Activated naive CD4-positive, alpha-beta T cell (primary cell): ENCODE measurements at places on chromosomes 16 and 17.

GRCh38 chr17:47982645-47983390, 11.9 kb downstream of the CDK5RAP3 start:
- no peak for DNase-seq

DNA sequence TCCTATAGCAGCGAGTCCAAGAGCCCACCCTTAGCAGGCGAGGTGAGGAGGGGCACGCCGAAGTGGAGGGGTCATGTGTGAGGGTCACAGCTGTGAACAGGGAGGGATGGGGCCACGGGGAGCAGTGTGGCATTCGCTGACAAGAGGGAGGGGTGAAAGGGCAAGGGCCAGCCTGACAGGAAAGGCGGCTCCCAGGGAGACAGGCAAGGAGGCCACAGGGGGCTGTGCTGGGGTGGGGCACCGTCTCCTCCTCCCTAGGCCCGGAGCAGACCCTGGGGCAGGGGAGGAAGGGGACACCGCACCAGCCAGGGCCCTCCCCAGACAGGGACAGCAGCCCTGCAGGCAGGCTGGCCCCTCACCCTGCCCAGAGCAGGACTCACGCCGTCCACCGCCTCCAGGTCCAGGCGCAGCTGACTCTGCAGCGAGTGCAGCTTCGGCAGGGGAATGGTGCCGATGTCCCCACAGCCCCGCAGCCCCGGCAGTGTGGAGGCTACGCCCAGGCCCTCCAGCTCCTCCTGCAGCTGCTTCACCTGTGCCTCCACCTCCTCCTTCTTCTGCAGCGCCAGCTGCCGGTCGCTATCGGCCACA, 15.1 kb downstream of the GNPTG start:
- no peak for DNase-seq

- DNase-seq = no peak
Observed at GRCh38 chr17:2418572-2418971, 17.7 kb upstream of the MNT start.

DNA sequence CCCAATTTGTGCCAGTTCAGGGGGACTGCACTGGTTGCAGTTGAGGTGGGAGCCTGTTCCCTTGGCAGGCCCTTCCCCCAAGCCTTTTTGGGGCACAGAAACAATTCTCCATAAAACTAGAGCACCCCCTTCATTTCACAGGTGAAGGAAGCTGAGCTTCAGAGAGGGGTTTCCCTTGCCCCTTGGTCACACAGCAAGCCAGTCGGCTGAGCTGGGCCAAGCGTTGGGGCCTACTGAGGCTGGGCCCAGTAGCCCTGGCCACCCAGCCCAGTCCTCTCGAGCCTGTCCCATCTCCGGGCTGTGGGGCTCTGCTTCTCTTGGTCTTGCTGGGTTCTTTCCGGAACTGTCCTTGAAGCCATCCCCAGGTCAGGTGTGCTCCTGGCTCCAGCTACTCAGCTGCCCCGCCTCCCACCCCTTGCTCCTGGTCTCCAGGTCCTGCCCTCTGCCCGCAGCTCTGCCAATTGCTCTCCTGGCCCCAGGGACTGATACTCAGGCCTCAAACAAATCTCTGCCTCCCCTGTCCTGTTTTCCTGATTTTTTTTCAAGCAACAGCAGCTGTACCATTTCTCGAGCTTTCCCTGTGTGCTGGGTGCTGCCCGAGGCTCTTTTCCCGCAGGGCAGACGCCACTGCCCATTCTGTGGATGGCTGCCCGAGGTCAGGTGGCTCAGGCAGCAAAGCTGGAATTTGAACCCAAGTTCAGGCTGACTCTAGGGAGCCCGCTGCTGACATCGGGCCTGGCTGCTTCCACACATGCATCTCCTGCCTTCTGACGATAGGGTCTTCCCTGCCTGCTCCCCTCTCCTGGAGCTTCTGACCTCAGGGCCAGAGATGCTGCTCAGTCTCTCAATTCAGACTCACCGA, 87.4 kb upstream of the NKD1 start:
- DNase-seq = no peak

- DNase-seq = no peak
Observed at GRCh38 chr16:69564845-69565670, 708 bp upstream of the NFAT5 start.

DNA sequence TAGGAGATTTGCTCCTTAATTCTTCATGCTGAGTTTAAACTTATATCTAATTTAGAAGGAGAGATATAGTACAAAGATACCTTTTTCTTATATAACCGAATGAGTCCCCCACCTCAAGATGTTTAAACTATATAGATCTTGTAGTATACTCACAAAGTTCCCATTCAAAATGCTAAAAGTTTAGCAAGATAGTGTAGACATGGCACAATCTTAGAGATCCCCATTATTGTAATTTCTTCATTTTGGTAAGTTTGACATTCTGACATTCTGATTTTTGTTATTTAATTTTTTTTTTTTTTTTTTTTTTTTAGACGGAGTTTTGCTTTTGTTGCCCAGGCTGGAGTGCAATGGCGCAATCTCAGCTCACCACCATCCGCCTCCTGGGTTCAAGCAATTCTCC, 22.8 kb downstream of the SNTB2 start:
- no peak for DNase-seq

DNA sequence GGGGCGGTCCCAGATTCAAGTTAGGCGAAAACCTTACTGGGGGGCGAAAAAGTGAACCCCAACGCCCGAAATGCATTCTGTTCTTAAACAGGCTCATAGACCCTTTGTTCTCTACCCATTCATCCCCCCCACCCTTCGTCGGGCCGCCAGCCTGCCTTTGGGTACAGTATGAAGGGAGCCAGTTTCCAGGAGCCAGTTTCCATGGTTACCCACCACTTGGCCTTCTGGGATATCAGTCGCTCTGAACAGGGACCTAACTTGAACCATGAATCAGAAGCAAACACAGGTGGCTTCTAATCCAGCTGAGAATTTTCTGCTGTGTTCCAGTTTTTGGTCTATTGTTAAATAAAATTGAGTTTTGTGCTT, 532 bp downstream of the DHX40 start:
- peak; percentile 26 for DNase-seq

GRCh38 chr17:72861811-72862210, 230.7 kb downstream of the SLC39A11 start:
- no peak for DNase-seq

DNA sequence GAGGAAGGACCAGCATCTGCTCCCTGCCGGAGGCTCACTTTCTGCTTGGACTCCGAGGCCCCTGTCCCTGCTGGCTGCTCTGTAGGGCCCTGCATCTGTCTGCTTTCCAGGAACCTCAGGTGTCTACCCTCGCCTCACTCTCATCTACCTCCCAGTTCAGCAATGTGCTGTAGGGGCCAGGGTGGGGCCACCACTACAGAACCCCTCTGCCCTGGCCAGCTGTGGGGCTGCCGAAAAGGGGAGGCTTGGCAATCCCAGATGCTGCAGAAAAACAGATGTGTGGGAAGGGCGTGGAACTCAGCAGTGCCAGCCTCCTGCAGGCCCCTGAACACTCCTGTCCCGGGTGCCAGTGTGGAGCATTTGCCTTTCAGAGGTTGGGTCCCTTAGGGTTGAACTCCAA, 80.1 kb upstream of the ZNF469 start:
- no peak for DNase-seq

GRCh38 chr16:66352304-66352703, 14.2 kb upstream of the CDH5 start:
- DNase-seq = no peak

- DNase-seq = no peak
Observed at GRCh38 chr17:5139458-5139732, 23.6 kb downstream of the USP6 start.

- DNase-seq = no peak
Observed at GRCh38 chr17:17411692-17412091, 65.1 kb upstream of the MED9 start.

GRCh38 chr16:29148131-29148691, 163.4 kb downstream of the LAT start:
- no peak for DNase-seq

DNA sequence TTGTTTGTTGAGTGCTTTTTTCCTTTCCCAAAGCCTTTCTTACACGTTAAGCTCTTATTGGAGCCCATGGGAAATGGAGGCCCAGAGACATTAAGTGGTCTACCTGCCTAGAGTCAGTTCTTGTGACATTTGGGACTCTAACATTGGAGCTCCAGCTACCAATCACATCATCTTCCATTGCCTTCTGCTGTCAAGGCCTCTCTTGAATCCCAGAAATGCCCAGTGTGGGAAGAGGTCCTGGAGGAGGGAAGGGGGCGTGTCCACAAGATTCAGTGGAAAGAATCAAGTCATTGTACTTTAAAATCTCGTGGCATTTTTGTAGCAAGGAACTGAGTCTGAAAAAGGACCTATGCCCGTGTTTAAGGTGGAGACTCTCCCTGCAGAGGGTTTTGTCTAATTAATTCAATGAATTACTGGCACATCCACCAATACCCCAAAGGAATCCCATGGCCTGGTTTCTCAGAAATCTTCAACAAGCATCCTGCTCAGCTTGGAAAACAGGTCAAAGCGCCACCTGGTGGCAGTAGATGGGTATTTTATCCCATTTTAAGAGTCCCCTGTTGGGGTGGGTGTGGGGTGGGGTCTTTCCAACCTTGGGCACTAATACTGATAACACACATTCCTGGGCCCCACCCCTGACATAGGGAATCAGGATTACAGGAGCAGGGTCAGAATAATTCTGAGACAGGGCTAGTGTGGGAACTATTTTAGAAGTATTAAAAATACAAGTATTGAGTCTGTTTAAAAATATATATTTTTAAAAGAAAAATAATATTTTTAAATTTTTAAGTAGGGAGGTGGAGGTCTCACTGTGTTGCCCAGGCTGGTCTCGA, 24.6 kb downstream of the GPT2 start:
- peak; percentile 8 for DNase-seq

DNA sequence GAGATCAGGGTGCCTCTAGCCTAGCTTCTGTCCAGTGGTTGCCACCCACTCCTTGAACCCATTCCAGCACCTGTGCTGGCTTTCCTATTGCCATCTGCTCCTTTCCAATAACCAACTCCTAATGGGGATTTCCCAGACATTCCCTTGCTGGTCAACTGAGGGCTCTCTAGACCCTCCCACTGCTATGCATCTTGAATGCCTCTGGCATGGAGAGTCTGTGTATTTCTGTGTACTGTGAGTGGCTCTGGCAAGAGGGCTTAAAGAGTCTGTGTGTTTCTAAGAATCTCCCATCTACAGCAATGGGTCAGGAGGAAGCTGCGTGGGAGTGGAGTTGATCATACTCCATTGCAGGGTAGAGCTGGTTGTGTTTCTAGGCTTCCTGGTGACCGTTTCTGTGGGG, 11.0 kb upstream of the EPN3 start:
- no peak for DNase-seq

GRCh38 chr17:45172541-45173286, 11.0 kb downstream of the HEXIM2 start:
- DNase-seq = peak; percentile 48

DNA sequence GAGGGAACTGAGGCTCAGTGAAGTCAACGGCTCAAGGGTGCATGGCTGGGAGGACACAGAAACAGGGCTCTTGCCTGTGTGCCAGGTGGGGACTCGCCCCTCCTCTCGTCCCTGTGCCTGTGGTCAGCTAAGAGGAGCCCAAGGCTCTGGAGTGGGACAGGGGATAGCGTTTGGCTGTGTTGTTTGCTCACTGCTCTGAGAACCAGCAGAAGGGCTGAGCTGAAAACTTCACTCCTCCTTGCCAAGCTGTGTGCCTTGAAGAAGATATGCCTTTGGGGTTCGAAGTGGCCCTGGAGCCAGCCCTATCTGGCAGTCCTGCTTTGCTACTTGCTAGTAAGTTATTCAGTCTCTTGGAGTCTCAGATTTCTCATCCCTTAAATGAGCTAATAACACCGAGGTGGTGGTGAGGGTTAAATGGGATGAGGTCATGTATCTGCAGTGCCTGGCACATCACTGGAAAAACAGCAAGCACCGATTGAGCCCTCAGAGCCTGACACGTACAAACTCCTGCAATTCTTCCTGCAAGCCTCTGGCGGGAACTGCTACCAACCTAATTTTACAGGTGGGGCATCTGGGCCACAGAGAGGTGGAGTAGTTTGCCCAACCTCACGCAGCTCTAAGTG, 17.7 kb downstream of the FOXL1 start:
- DNase-seq = no peak

DNA sequence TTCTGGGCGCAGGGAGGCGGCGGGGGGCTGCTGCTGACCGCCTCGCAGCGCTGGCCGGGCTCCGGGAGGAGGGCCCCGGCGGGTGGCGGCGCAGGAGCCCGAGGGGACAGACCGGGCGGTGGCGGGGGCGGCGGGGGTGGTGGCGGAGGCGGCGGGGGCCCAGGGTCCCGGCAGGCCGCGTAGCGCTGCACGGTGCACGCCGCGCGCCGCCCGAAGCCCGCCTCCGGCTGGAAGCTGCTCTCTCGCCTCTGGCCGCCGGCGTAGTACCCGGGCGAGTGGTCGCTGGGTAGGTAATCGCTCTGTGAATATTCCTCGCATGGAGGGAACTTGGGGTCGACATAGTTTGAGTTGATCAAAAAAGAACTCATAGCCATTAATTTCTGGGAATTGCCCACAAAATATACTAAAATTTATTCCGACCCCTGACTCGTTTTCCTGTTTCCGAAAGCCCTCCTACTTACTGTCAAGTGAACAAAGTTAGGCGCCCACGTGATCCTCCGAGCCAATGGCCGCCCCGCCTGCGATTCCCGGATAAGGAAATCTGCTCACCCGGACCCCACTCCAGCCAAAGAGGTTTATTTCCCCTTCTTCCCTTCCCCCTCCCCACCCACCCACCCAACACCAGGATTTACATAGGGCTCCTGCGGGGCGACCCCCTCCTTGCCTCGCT, at the start of gene HOXB4:
TSS of gene HOXB4 (minus strand) at position 405 of the 670 bp plus-strand sequence. CDS start at position 374, 31 bp downstream.
- no peak for DNase-seq

- no peak for DNase-seq
Observed at GRCh38 chr16:79876332-79876730, 275.8 kb upstream of the MAF start.

- no peak for DNase-seq
Observed at GRCh38 chr16:56451753-56452689, 667 bp downstream of the OGFOD1 start.

GRCh38 chr17:47834756-47835155, 3.3 kb downstream of the LRRC46 start:
- no peak for DNase-seq

DNA sequence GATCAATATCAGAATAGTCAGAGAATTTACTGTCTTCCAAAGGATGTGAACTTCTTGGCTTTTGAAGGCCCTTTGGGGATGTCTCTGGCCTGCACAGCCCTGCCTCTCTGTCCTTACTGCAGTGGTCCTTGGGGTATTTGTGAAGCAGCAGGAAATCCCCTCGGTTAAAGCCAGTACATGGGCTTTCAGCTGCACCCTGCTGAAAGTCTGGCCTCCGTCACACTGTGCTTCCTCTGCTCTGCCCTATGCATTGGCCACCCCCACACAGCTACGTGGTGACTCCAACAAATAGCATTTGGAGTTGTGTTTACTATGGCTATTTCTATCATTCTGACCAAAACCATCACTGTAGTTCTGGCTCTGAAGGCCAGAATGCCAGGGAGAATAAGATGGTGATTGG, 21.2 kb downstream of the SYCE1L start:
- DNase-seq = no peak

GRCh38 chr16:68338326-68339119, 27.7 kb downstream of the PRMT7 start:
- no peak for DNase-seq

- DNase-seq = no peak
Observed at GRCh38 chr17:31585280-31585630, 193.8 kb downstream of the RAB11FIP4 start.
